ENCODE measurements at places on chromosomes 5 and 9. TPM values are rescaled to one million over a fixed set of nuclear protein-coding genes. Genes with fewer than 3 reads are reported as not detected.

DNAI1 gene
- 10.9 TPM for polyA plus RNA-seq

PURA gene
- polyA plus RNA-seq, result 9.9 TPM

NDUFS4 gene
- polyA plus RNA-seq, result 120 TPM

SPINK13 gene
- 0.60 TPM for polyA plus RNA-seq

GPRIN1 gene
- polyA plus RNA-seq, result 1.0 TPM

All from right lung (tissue), 10 donors.